ENCODE measurements at places on chromosomes 4 and X.

DNA sequence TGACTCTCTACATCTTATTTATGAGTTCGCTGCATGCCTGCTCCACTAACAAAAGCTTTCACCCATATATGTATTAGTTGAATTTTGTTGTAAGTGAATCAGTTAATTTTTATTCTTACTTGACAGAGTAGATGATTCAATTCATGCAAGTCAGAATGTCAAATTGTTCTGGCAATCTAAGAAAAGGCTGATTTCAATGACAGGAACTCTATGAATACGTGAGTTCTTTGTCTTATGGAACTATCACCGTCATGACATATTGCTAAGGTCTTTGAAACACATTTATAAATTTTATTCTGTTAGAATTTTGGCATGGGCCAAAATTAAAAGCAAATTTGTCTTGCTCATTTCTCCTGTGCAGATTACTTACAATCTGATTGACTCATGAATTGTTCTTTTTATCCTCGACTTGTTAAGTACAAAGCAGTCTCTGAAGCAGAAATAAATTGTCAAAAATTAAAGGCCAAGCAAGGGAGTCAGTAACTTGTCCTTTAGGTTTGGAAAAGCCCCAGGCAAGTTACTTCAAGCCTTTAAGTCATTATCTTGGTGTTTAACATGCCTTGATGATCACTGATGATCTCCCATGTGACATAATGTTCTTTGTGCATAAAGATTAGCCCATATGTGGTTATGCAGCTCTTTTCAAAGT, 89.0 kb upstream of the GC start:
- DNase-seq: no peak

DNA sequence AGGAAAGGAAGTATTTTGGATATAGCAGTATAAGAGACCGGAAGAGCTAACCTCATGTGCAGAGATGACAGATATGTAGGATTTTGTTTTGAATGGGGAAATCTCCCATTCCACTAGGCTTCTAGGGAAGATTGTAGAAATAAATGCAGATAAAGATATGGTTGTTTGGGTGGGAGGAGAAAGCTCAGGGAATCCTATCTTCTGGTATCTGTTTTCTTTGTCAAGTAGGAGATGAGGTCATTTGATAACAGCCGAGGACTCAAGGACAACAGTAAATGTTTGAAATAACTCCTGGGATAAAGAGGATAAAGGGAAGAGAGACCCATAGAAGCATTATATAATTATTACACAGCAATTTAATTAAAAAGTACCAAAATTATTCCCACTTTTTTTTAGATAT, 24.7 kb upstream of the ZMAT1 start:
- DNase-seq: no peak

- no peak for DNase-seq
Observed at GRCh38 chr4:19707876-19708275, 543.8 kb upstream of the SLIT2 start.

GRCh38 chr4:126264839-126265238, 950.1 kb downstream of the FAT4 start:
- DNase-seq: no peak

DNA sequence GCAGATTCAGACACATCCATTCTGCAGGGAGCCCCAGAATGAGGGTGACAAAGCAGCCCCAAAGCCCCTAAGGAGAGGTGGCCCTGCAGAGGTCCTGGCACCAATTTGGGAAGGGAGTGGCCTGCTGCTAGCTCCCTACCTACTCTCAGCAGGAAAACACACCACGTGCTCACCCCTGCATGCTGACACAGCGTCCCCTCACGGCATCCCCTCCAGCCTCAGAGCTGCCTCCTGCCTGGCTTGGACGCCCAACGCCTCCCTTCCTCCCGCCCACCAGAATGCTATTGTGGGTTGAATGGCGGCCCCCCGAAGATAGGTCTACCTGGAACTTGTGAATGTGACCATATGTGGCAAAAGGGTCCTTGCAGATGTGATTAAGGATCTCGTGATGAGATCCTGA, 28.8 kb downstream of the ZFYVE28 start:
- no peak for DNase-seq

GRCh38 chrX:69109706-69110105, 55.5 kb downstream of the PJA1 start:
- no peak for DNase-seq

- DNase-seq: no peak
Observed at GRCh38 chr4:109631532-109632108, 71.6 kb downstream of the MCUB start.

DNA sequence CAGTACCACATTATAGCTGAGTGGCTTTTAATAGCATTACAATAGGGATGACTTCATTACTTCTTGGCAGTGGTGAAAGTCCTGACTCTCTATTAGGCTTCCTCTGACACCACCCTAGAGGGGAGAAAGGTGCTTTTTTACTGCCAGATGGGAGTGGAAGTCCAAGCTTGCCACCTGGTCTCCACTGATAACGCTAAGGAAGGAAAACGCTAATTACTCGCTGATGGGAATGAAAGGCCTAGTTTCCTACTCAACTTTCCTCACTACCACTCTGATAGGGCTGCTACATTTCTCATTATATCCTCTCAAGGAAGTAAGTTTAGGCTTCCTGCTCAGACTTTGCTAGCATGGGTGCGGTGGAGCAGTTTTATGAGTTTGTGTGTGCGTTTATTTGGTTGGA, 62.3 kb upstream of the PAGE3 start:
- DNase-seq: no peak

- no peak for DNase-seq
Observed at GRCh38 chrX:137424679-137425078, 141.2 kb upstream of the ZIC3 start.

DNA sequence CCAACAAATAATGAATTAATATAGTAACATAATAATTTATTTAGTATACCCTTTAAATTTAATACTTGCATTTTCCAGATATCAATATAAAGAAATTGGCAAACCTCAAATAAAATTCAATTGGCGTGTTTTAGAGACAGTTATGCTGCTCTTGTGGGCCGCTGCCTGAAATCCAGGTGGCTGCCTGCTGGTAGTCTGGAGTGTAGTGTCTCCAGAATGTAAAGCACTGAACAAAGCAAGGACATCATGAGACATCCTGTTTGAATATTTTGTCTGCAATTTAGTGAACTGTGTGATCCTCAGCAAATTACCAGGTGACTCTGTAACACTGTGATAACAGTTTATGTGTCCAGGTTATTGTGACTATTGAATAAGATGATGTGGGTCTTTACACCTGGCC, 29.9 kb downstream of the ZFP42 start:
- DNase-seq: no peak

DNA sequence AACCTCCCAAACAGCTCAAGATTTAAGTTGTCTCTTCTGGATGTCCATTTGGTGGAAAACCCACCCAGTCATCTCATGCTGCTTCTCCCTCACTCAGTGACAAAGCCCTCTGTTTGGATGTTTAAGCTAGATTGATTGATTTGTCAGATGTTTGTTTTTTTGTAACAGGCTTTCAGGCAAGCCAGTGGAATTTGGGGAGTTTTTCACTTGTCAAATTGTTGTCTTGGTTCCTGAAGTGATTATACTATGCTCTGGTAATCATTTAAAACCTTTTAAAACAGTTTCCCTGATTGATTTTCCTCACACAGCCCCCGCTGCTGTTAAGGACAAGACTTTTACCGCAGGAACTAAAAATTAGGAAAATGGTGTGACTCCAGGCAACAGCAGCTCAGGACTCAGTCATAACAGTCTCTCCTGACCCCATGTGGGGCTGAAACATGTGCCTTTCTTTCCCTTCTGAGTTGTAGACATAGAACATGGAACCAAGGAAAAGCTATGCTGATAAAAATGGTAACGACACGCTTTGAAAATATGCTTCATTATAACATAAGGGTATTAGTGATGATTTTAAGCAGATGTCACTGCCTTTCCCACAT, 40.8 kb upstream of the SETD7 start:
- no peak for DNase-seq

DNA sequence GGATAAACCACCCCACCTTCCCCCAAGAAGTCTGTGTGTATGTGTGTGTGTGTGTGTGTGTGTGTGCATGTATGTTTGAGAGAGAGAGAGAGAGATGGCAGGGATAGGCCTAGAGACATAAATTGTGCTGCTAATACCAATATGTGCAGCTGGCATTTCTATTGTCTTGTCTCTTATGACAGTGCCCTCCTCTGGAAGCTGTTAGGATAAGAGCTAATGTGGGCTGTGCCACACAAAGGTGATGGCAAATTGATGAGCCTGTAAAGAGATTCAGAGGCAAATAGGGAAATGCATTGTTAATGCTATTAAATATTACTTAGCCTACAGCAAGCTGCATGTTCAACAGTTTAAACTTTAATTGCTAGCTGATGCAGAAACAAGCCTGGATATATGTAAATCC, 332.0 kb downstream of the NKX6-1 start:
- DNase-seq: no peak

DNA sequence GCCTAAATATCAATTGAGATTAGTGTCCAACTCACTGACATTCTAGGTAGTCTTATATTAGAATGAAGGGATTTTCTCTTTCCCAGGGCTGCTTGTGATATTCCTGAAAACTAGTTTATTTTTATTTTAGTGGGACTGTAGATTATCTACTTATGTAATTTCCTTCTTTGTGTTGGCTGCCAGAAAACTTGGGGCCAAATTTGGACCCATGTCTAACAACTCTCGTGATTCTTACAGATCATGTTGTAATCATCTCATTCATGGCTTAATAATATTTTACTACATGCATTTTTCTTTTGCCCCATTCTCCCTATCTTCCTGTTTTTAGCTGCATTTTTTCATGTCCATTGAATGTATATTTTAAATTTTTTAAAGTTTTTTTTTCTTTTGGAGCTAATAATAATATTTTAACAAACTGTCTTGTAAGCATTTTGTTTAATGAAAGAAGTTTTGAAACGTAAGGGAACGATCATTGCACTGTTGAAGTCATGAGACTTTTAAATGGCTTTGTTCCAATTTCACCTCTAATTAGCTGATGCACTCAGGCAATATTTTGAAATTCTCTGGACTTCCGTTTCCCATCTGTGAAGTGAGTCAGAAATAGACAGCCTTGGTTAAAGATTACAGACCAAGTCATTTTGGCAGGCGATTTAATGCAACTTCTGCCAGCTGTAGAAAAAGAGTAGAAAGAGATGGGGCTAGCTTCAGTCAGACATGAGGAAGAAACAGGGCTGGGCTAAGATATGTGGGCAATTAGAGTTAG, 14.3 kb upstream of the TDO2 start:
- no peak for DNase-seq

- DNase-seq: no peak
Observed at GRCh38 chrX:17617806-17618205, 119.5 kb upstream of the SCML1 start.

- peak; percentile 42 for DNase-seq
Observed at GRCh38 chr4:180664766-180665368, 1578.3 kb upstream of the TENM3 start.

- DNase-seq: no peak
Observed at GRCh38 chr4:95524729-95525128, 24.0 kb downstream of the UNC5C start.

GRCh38 chr4:168475745-168476144, 4.5 kb downstream of the DDX60L start:
- no peak for DNase-seq

GRCh38 chr4:121278811-121279368, 101.9 kb downstream of the QRFPR start:
- DNase-seq: no peak

DNA sequence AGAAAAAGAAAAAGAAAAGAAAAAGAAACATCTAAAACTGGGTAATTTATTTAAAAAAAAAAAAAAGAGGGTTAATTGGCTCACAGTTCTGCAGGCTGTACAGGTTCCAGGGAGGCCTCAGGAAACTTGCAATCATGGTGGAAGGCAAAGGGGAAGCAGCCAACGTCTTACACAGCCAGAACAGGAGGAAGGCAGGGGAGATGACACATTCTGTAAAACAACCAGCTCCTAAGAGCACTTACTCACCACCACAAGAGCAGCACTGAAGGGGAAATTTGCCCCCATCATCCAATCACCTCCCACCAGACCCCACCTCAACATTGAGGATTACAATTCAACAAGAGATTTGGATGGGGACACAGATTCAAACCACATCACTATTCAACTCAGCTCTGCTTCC, 36.8 kb upstream of the TMEM184C start:
- no peak for DNase-seq

GRCh38 chrX:3370656-3371055, 24.2 kb upstream of the MXRA5 start:
- DNase-seq: no peak

DNA sequence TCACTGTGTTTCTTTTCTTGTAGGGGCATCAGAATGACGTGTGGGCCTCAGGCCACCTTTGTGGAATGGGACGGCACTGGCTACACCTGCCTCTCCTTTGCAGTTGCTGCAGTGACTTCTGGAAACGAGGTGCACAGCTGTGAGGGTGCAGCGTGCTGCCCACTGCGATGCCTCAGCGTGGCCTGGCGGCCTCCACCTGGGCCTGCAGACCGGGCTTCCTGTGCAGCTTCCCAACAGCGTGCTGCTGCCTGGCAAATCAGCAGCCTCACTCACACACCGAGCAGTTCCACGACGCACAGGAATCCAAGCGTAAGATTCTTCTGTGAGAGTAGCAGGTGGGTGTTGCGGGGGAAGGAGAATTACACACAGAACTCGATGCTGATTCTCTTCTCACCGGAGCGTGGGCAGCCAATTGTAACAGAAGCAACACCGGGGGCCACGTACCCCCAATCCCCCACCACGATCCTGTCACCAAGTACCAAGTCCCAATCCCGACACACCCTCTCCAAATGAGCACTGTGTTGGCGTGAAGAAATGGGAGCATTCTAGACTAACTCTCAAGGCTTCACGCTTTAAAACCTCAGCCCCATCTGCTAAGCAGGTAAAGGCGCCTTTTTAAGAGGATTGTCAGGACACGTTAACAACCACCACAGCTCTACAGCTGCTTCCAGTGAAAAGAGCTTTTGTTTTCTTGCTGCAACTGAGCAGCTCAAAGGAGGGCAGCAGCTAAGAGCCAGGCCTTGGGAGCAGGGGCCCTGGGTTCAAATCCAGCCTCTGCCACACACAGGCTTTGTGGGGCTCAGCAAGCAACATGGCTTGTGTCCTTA, 16.9 kb downstream of the WDR1 start:
- DNase-seq: no peak

DNA sequence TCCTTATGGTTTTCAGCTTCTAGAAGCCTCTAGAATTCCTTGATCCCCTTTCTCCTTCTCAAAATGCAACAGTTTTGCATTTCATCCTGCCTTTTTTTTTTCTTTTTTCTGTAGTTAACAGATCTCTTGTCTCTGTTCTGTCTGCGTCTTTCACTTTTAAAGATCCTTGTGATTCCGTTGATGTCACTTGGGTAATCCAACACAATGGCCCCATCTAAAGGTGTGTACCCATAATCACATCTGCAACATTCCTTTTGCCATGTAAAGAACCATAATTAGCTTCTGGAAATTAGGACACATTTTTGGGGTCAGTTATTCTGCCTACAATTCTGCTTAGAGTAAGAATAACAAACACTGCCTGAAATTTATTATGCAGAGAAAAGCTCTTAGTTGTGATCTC, 1180.9 kb upstream of the ADGRL3 start:
- no peak for DNase-seq

- DNase-seq: peak; percentile 15
Observed at GRCh38 chr4:167025670-167026069, 208.6 kb downstream of the SPOCK3 start.

Data from SHP77 treated with DMSO at 0.1 percent for 48 hours (cell line).